ENCODE measurements at places on chromosomes 1 and 21.

GRCh38 chr1:73948055-73948454 is 249.9 kb downstream of the LRRIQ3 start:
- no peak for DNase-seq

GRCh38 chr1:74425676-74426075 is 86.7 kb downstream of the LRRC53 start:
- DNase-seq: no peak

DNA sequence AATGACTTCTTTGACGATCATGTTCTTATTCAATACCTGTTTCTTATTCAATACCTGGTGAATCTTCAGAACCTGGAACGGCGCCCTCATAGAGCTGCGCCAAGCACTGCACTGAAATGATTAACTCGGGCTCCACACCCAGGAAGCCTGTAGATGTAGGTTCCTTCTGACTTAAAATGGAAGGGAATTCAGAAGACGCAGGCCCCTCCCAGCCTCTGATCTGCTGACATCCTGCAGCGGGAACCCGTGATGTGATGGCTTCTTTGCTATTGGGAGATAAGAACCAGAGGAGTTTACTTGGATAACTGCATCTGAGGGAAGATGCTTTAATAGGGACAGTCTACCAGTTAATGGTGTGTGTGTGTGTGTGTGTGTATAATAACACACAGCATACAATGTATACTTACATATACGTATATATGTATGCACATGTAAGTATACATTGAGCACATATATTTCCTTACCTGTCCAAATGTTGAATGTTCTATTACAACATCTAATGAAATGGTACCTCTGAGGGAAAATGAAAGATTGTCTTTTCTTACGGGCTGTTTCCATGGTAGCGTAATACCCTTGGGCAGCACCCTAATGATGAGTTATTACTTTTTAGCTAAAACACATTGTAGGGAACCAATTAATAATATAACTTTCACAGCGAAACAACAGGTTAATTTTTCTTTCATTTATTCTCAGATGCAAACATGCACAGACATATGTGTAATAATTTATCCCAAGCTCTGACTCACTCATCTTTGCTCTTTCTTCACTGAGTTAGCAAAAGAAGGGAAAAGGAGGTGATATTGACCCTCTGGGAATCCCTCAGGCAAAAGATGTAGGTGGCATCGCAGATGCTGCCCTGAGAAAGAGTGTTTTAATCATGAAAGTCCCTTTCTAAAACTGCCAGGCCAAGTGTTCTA is 379.8 kb downstream of the SIPA1L2 start:
- DNase-seq: no peak

DNA sequence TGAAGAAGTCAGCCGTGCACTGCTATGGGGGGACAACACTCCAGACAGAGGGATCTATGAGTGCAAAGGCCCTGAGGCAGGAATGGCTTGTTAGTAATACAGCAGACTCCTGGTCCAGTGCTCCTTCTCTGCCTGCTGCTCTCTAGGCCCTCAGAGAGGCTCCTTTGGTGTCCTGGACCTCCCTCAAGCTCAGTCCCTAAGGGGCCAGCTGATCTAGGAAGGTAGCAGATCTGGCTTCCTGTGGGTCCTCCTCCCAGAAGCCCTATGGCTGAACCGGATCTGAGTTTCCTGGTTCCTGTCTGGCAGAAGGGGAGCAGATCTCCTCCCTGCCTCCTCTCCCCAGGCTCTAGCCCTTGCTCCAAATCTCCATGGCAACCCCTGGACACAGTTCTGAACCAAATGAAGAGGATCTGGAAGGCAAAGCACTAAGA is at the start of gene LDLRAD2:
Gene LDLRAD2 (plus strand): TSS at position 391 of the 431 bp plus-strand sequence. CDS start 187 bp downstream, outside the sequence.
- DNase-seq: no peak

DNA sequence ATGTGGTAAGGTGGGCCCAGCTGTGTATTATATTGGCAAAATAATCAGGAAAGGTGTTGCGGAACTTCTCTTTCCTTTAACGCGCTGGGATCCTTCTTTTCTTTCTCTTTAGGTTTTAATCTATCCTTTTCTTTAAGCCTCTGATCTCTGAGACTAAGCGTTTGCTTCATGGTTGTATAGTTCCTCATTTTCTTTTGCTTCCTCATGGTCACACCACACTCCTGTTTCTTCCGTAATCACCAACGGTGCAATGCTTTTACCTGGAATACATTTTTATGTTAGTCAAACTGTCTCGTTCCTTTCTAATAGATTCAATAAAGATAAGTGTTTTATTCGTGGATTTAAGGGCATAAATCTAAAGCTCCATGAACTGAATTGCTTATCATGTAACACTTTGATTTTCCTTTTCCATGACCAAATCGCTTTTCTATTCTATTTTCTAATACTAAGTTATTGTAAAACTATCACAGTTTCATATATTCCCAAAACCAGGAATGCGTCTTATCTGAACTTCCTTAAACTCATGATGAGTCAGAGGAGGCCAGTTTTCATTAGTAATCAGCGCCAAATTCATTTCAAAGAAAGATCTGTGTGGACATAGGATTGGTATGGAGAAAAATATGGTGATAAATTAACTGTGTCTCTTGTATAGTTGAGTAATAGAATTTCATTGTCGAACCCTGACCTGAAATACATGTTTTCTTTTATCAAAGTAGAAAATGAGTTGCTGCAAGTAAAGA is 12.2 kb downstream of the SDCCAG8 start:
- DNase-seq: no peak

GRCh38 chr1:169914531-169914930 is 20.8 kb upstream of the SCYL3 start:
- no peak for DNase-seq

DNA sequence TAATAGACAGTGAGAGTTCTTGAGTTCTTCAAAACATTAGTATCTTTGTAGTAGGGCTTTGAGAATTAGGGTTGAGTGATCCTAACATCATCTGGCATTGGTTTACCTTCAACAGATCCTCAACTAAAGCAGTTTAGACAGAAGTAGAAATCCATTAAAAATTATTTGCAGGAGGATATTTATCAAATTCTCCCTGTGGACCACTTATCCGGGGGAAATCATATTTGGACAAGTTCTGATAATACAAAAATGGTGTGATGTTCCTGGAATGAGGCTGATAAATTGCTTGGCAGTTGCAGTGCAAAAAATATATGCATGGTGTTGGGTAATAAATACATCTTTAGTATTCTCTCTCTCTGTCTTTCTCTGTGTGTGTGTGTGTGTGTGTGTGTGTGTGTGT is 115.1 kb upstream of the CHODL start:
- DNase-seq: no peak

GRCh38 chr1:117871013-117871412 is 58.4 kb downstream of the GDAP2 start:
- DNase-seq: no peak

GRCh38 chr1:24946861-24947658 is 17.0 kb upstream of the RUNX3 start:
- DNase-seq: no peak

- DNase-seq: no peak
Measured at GRCh38 chr1:38197312-38198061, 150.9 kb upstream of the POU3F1 start.

GRCh38 chr1:180228648-180229482 is 1.2 kb upstream of the LHX4 start:
- no peak for DNase-seq

DNA sequence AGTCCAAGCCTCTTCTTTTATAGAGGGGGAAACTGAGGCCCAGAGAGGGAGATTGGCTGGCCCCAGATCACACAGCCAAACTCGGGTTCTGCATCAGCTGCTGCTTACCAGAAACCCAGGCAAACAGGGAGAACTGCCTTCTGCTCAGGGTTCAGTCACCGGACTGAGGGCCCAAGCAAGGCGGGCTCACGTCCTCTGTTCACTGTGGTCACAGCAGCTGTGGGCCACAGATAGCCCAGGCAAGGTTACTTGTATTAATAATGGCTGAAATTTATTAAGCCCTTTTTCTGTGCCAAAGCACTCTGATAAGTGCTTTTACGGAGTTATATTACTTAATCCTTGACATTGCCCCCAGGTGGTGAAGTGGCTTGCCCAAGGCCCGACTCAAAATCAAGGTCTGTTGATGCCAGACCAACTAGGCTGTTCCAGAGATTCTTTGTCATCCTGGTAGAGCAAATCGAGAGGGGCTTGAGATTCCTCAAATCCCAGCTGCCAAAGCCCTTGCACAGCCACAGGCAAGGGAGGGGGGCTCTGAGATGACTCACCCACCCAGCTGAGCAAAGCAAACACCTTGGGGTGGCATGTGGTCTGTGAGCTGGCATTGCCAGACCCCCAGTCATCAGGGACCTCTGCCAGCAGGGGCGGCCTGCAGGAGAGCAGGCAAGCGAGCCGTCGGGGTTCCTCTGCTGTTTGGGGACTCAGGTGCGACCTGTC is 36.5 kb downstream of the EPHB2 start:
- DNase-seq: no peak

GRCh38 chr1:113692342-113692741 is 66.9 kb downstream of the PHTF1 start:
- no peak for DNase-seq

GRCh38 chr1:186155594-186155993 is 219.5 kb downstream of the TPR start:
- peak; percentile 0 for DNase-seq

GRCh38 chr1:94753171-94753972 is 66.8 kb upstream of the SLC44A3 start:
- no peak for DNase-seq

- DNase-seq: no peak
Measured at GRCh38 chr1:54122992-54123391, 29.8 kb downstream of the CDCP2 start.

DNA sequence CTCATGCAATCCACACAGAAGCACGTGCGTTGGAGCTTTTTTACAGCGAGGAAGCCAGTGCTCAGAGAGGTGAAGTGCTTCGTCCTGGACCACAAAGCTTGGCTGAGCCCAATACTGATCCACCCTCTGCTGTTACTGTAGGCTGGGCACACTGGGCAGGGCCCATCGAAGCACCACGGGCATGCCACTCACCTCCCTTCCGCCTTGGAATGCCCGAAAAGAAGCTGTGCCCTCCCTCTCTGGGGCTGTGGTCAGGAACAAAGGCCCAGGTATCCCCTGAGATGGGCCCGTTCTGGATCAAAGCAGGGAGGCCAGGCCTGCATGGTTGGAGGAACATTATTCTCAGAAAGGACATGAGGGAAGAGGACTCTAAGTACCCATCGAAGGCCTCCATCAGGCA is 206.7 kb upstream of the C1orf174 start:
- DNase-seq: no peak

GRCh38 chr1:198520524-198521254 is 19.8 kb downstream of the ATP6V1G3 start:
- DNase-seq: peak; percentile 67

DNA sequence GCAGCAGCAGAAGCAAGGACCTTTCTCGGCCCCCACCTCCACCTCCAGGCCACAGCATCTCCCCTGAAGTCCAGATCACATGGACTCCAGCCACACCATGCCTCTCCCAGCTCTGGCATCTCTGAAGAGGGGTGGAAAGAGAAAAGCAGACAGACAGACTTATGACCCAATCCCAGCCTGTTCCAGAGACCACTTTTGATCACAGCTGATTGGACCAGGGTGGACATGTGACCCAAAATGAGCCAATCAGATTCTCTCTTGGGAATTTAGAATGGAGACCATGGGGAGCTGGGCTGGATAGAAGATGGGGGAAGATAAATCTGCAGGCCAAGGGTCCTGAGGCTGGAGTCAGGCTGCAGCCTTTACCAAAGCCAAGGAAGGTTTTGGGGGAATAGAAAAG is 16.4 kb downstream of the HTR1D start:
- no peak for DNase-seq

- DNase-seq: no peak
Measured at GRCh38 chr1:37994886-37995566, 5.2 kb upstream of the SF3A3 start.

DNA sequence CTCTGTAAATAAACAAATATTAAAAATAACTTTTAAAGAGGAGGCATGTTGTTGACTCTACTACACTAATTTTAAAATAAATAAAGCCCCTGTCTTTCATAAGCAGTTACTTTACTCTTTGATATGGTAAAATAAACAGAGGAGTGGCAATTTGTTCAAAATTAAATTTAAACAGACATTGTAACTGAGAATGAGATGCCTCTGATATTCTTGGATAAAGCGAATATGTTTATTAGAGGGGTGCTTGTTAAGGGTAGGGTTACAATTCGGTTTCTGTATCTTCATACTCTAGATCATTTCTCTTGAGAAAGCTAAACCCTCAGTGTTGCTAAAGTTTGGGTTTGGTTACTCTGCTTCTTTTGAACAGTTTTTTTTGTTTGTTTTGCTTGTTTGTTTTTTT is 19.6 kb downstream of the LPAR3 start:
- DNase-seq: no peak

- DNase-seq: no peak
Measured at GRCh38 chr1:67833602-67833940, 304 bp upstream of the GNG12 start.

- no peak for DNase-seq
Measured at GRCh38 chr1:62476525-62477219, 39.8 kb downstream of the USP1 start.

- no peak for DNase-seq
Measured at GRCh38 chr21:30964283-30964682, 74.0 kb downstream of the KRTAP19-8 start.

GRCh38 chr1:216723274-216723780 is at the start of gene ESRRG:
Gene ESRRG (minus strand): TSS chr1:216723429. CDS start chr1:216723299, 130 bp downstream.
- DNase-seq: no peak

DNA sequence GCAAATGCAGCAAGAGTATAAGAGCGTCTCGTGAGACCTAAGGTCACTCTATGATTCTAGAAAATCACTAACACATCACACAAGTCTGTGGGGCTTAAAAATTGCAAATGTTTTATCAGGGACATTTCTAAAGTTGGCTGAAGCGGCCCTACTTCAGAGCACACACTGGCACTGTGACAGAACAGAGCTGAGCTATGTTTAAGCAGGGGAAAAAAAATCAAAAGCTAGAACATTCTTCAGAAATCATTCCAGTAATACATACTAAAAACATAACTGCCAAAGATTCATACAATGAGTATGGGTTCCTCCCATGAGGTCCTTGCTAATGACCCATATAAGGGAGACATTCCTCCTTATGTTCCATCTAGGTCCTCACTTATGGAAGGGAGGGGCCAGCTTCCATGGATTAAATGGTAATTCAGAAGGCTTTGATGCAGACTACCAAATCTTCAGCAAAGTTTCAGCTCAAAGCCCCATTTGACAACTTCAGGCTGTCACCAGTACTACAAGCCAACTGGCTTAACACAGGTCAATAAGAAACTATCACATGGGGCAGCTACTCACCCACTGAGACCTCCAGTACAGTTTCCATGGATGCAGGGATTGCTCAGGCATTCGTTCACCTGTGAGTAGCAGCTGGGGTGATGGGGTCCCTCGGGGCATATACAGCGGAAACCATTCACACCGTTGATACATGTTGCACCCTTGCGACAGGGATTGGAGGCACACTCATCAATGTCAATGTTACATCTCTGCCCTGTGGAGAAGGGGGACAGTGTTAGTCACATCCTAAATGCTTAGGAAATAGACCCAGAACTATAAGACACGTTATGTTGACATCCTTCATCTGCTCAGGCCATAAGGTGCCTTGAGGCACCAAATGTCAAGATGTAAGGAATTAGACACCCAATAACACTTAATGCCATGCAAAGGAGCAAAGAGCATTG is 58.4 kb upstream of the ADAM30 start:
- no peak for DNase-seq

- no peak for DNase-seq
Measured at GRCh38 chr1:31708324-31708723, 4.5 kb upstream of the COL16A1 start.

- DNase-seq: peak; percentile 82
Measured at GRCh38 chr1:31643976-31644559, 608 bp downstream of the PEF1 start.

- DNase-seq: no peak
Measured at GRCh38 chr1:151713044-151713443, 3.6 kb downstream of the CELF3 start.

GRCh38 chr1:41239988-41240610 is 2.0 kb downstream of the SCMH1 start:
- peak; percentile 51 for DNase-seq

GRCh38 chr1:89459081-89459480 is 65.5 kb upstream of the LRRC8B start:
- no peak for DNase-seq
